ENCODE measurements at places on chromosomes 3 and 15. TPM values are rescaled to one million over a fixed set of nuclear protein-coding genes. Genes with fewer than 3 reads are reported as not detected.

DNA sequence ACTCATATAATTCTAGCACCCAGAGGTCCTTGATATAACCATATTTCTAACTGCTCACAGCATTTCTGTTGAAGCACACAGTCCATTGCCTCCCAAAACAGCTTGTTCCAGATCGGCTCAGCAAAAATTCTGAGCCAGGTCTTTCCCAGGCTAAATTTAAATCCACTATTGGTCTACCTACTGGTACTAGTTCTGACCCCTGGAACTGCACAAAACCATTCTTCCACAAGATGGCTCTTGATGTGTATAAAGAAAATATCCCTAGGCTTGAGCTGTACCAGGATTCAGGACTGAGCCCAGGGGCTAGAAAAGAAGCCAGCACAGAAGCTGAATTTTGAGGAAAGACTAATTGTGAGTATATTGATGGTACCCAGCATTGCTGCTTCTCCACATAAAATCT, 75.4 kb upstream of the ABHD17C start:
- DNase-seq, result no peak

Gene MTFMT
- total RNA-seq, result 37.4 TPM

DNA sequence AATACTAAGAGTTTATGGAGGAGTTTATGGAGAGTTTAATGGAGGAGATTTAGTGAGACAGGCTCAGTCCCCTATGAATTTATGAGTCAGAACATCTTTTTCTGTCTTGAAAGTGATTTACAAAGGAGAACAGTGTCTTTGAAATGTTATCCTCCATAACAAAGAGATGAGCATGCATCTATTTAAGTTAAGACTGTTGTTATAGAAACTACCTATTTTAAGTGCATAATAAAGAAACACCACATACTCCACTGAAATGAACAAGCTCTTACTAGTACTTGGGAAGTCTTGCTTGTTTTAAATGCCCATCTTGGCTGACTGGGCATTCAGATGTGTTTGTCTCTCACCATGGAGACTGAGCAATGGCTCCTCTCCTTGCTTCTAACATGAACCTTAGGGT, 118.7 kb upstream of the ACP3 start:
- DNase-seq, result no peak

Gene MST1
- total RNA-seq, result 62.9 TPM

DNA sequence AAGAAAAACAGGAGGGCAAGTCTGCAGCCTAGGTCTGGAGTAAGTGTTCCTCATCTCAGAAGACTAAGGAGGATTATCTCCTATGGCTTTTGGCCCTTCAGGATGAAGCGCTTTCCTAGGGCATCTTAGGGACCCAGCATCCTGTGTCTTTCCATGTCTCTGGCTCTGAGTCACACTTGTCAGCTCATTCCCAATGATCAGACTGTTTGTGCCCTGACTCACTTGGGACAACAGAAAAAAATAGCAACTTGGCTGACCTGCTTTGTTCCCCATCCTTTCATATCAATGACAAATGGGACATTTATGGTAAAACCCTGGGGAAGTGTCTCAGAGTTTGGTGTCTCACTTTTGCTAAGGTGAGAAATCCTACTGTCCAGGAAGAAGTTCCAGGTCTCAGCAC, 76.2 kb upstream of the OXTR start:
- no peak for DNase-seq

- DNase-seq, result peak; percentile 49
Observed at GRCh38 chr3:189041482-189042090, 130.2 kb upstream of the TPRG1 start.

DNA sequence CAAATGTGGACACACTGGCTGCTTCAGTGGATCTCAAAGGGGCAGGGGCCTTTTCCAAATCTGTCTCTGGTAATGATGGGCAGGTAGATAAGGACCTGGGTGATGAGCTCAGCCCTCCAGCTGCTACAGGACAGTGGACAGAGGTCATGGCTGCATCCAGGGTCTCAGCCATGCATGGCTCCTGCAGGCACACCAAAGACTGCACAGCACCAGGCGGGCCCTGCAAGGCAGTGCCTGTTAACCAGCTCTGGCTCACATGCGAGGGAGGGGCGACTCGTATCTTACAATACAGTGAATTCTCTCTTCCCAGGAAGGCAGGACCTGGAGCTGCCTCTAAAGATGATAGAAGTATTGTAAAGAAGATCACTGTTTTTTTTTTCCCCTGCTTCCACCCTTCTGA, 58.7 kb downstream of the OXNAD1 start:
- DNase-seq, result no peak

GRCh38 chr15:98803228-98804056, 155.1 kb downstream of the IGF1R start:
- no peak for DNase-seq

DNA sequence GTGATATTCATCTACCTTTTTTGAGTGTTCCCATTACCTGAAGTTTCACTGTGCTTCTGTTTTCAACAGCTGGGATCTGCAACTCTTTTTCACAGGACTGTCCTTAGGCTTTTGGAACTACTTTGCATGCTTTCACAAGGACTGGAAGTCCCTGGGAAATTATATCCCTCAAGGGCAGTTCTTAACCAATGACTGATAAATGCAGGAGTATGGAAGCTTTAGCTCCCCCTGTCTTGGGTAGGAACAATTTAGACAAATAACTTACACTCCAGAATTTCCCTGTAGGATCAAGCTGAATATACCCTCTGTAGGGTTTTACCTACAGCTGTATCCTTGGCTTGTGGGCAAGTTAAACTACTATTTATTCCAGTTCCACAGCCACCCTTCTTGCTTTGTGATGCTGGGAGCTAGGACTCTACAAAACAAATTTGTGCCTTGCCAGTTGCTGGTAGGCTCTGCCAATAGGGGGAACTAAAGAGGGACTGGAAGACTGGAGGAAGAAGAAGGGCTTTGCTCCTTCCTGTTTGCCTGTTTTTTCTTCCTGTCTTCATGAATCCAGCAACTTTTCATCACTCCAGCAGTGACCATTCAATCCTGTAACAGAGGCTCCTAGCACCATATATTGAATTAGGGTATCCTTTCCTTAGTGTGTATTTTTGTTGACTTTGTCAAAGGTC, 6.8 kb upstream of the ZNF280D start:
- no peak for DNase-seq

GRCh38 chr3:66816090-66816761, 181.9 kb upstream of the KBTBD8 start:
- no peak for DNase-seq

GRCh38 chr3:148736086-148736485, 38.4 kb downstream of the AGTR1 start:
- DNase-seq, result no peak

Gene SCAMP5
- total RNA-seq, result 5.0 TPM

- no peak for DNase-seq
Observed at GRCh38 chr15:81532001-81532400, 158.0 kb upstream of the TMC3 start.

DNA sequence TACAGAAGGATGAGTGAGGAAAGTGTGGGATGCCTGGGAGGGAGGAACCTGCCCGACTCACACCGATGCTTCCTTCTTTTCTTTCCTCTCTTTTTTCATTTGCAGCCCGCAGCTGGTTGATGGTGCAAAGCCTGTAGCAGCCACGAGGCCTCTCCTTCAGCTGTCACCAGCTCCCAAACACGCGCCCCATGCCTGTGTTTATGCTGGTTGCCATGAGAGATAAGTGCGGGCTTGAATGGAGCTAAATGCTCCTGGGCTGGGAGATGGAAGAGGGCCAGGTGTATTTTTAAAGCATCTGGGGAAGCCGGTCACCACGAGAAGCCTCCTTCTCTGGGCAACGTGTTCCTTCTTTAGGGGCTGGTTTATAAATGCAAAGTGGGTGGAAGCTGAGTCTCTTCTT, 9.3 kb downstream of the COLQ start:
- DNase-seq, result no peak
